ENCODE measurements at places on chromosomes 5 and 9. TPM values are rescaled to one million over a fixed set of nuclear protein-coding genes. Genes with fewer than 3 reads are reported as not detected.

The LCN1 gene
- not detected for total RNA-seq

The SLC25A2 gene
- total RNA-seq, result 0.21 TPM

The ITGA2 gene
- total RNA-seq, result 2.0 TPM

The ADAMTS2 gene
- total RNA-seq, result not detected

The DOCK2 gene
- 149 TPM for total RNA-seq

The PRPF4 gene
- 65.9 TPM for total RNA-seq

The UAP1L1 gene
- total RNA-seq, result 22.9 TPM

The LHFPL2 gene
- total RNA-seq, result 0.12 TPM

- H3K4me1 ChIP-seq, result peaks cover 7% of the 10 kb centered on the region
- DNase-seq, result no peak
- H3K27ac ChIP-seq, result no peak overlapping the region
- H3K4me3 ChIP-seq, result no peak overlapping the region
- peaks cover 69% of the 10 kb centered on the region for H3K27me3 ChIP-seq
- H3K36me3 ChIP-seq, result no peaks in the 10 kb centered on the region
Observed at GRCh38 chr5:122310889-122311288, 1.1 kb upstream of the SNCAIP start.

- H3K4me3 ChIP-seq, result no peak overlapping the region
- no peaks in the 10 kb centered on the region for H3K27me3 ChIP-seq
- no peaks in the 10 kb centered on the region for H3K4me1 ChIP-seq
- no peak overlapping the region for H3K27ac ChIP-seq
- H3K36me3 ChIP-seq, result no peaks in the 10 kb centered on the region
- no peak for DNase-seq
Observed at GRCh38 chr9:82722561-82722960, 340.4 kb downstream of the RASEF start.

DNA sequence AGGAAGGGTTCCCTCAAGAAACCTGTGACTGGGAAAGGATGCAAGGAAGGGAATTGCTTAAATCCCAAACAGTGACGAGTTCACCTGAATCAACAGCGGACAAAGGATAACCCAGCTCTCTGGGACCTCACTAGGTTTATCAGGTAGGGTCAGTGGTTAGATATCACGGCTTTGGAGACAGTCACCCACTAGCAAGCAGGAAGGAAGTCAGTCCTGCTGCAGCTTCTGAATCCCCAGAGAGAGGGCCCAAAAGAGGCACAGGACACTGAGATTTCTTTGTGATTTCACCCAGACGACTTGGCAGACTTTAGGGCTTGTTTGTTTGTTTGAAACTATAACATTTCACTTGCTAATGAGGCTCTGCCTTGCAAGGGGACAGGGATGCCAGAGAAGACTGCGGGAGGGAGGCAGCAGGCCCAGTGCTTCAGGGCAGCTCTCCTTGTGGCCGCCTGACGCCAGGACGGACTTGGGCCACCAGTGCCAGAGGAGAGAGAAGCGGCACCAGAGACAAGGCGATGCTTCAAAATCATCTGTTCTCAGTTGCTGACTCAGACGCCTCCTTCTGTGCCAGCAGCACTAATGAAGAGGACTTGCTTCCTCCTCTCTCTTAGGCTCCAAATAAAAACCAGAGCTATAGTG, 275.6 kb upstream of the SLC30A5 start:
- H3K27ac ChIP-seq, result no peak overlapping the region
- H3K4me1 ChIP-seq, result no peaks in the 10 kb centered on the region
- no peak overlapping the region for H3K4me3 ChIP-seq
- no peaks in the 10 kb centered on the region for H3K36me3 ChIP-seq
- no peak for DNase-seq

GRCh38 chr5:95959888-95960666, 1.6 kb downstream of the ELL2 start:
- H3K4me3 ChIP-seq, result peak overlapping the region; percentile 96
- H3K27me3 ChIP-seq, result no peaks in the 10 kb centered on the region
- no peak for DNase-seq
- peak overlapping the region; percentile 89 for H3K27ac ChIP-seq
- peaks cover 19% of the 10 kb centered on the region for H3K36me3 ChIP-seq

- no peak overlapping the region for H3K4me3 ChIP-seq
- H3K36me3 ChIP-seq, result no peaks in the 10 kb centered on the region
- no peak for DNase-seq
- H3K27ac ChIP-seq, result no peak overlapping the region
Observed at GRCh38 chr5:38426986-38427950, 129.2 kb downstream of the LIFR start.

DNA sequence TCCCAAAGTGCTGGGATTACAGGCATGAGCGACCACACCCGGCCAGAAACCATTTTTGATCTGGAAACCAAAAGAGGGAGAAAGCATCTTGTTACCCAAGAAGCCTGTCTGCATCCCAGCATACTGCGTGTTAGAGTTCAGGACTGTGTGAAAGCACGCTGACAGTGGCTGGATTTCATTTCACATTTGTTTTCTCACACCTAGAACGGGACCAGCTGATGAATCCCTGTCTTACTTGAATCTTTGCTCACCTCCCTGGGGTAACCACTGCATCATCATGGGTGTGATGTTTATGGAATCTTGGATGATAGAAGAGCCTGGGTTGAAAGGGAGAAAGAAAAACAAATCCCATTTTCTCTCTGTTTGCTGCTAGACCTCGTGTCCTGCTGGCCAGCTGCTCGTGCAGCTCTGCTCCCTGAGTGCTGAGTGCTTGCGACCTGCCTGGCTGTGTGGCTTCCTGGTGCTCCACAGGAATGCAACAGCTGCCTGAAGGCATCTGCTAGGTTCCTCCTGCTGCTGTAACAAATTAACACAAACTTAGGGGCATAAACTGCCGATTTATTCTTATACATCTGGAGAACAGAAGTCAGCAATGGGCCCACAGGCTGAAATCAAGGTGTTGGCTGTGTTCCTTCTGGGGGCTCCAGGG, 378.3 kb upstream of the DAP start:
- no peak overlapping the region for H3K27ac ChIP-seq
- H3K4me3 ChIP-seq, result no peak overlapping the region
- H3K4me1 ChIP-seq, result peaks cover 8% of the 10 kb centered on the region

DNA sequence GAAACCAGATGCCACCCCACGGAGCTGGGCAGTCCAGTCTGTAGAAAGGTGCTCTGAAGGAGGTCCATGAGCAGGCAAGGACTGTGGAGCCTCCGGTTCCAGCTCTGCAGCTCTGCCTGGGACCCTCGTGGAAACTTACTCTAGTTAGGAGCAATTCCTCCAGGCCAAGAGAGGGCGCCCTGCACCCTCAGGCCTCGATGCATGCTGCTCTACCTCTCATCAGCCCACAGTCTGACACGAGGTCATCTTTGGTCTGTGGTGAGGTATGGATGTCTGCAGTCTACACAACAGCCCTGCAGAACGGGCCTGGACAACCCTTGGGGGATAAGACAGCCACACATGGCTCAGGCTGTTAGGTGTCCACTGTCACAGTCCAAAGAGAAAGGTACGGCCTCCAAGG, 50.6 kb upstream of the UBTD2 start:
- no peak overlapping the region for H3K4me3 ChIP-seq
- H3K27ac ChIP-seq, result no peak overlapping the region
- DNase-seq, result peak; percentile 11
- H3K27me3 ChIP-seq, result no peaks in the 10 kb centered on the region
- no peaks in the 10 kb centered on the region for H3K36me3 ChIP-seq
- no peaks in the 10 kb centered on the region for H3K4me1 ChIP-seq

DNA sequence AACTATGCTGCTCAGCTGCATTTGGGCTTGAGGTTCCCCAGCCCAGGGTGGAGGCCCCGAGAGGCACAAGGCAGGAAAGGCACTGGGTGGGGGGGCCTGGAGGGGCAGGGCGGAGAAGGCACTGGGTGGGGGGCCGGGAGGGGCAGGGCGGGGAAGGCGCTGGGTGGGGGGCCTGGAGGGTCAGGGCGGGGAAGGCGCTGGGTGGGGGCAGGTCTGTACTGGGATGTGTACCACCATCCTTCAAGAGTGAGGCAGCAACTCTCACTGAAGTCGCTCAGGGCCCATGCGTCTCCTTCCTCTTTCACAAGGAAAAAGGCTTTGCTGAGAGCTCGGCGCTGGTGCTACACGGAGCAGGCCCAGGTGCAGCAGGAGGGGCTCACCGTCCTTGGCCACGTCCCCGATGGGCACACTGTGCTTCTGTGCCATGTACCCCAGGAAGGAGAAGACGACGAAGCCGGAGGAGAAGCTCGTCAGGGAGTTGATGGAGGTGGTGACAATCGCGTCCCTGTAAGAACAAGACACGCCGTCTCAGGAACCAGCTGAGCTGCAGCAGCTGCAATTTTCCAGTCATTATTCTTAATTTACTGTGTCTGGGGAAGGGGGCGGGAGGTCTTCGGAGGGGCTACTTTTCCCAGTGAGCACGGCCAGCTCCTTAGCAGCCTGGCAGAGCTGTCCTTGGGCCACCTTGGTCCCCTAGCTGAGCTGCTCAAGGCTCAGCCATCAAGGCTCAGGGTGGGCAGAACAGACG, 30.8 kb downstream of the SLC6A3 start:
- H3K27me3 ChIP-seq, result peaks cover 11% of the 10 kb centered on the region
- H3K36me3 ChIP-seq, result no peaks in the 10 kb centered on the region
- DNase-seq, result no peak
- H3K4me1 ChIP-seq, result no peaks in the 10 kb centered on the region
- H3K4me3 ChIP-seq, result no peak overlapping the region

- H3K4me1 ChIP-seq, result peaks cover 25% of the 10 kb centered on the region
- no peaks in the 10 kb centered on the region for H3K36me3 ChIP-seq
- no peak overlapping the region for H3K4me3 ChIP-seq
- DNase-seq, result no peak
- no peaks in the 10 kb centered on the region for H3K27me3 ChIP-seq
Observed at GRCh38 chr9:125145425-125145824, 2.1 kb upstream of the SCAI start.

DNA sequence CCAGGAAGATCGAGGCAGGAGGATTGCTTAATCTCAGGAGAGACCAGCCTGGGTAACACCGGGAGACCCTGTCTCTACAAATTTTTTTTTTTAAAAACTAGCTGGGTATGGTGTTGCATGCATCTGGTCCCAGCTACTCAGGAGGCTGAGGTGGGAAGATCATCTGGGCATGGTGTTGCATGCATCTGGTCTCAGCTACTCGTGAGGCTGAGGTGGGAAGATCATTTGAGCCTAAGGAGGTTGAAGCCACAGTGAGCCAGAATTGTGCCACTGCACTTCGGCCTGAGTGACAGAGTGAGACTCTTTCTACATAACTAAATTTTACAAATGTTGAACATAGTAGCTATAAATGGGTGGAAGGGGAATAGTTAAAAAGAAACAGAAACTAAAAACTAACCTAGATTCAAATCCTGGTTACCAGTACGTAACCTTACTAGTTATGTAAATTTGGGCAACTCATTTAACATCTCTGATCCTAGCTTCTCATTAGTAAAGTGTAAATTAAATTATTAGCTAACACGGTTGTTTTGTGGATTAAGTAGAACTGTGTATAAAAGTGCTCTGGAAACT, 41.7 kb downstream of the TMEM161B start:
- H3K4me3 ChIP-seq, result no peak overlapping the region
- H3K27ac ChIP-seq, result no peak overlapping the region
- peaks cover 3% of the 10 kb centered on the region for H3K4me1 ChIP-seq
- H3K27me3 ChIP-seq, result no peaks in the 10 kb centered on the region
- H3K36me3 ChIP-seq, result peaks cover 14% of the 10 kb centered on the region

GRCh38 chr5:72478684-72479083, 28.5 kb downstream of the ZNF366 start:
- no peak overlapping the region for H3K27ac ChIP-seq
- H3K27me3 ChIP-seq, result peaks cover 14% of the 10 kb centered on the region
- no peak overlapping the region for H3K4me3 ChIP-seq
- no peaks in the 10 kb centered on the region for H3K36me3 ChIP-seq
- no peak for DNase-seq

DNA sequence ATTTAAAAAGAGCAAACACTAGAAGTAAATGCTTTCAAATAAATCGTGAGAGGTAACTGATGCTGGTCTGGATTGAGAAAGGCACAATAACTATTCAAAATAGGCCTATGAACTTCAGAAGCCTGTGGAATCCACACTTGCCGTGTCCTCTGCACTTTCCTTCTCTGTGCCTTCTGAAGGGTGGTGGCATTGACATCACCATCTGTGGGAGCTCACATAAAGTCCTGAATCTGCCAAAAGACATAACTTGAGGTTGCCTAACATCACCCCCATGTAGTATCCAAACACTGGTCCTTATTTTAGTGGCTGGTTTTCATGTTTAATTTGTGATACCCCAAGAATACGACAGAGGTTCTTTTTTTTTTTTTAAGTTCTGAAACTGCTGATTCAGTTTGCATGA, 59.8 kb downstream of the IRF1 start:
- peak overlapping the region; percentile 99 for H3K27ac ChIP-seq
- H3K4me3 ChIP-seq, result no peak overlapping the region
- no peaks in the 10 kb centered on the region for H3K27me3 ChIP-seq
- DNase-seq, result no peak
- peaks cover 81% of the 10 kb centered on the region for H3K4me1 ChIP-seq

DNA sequence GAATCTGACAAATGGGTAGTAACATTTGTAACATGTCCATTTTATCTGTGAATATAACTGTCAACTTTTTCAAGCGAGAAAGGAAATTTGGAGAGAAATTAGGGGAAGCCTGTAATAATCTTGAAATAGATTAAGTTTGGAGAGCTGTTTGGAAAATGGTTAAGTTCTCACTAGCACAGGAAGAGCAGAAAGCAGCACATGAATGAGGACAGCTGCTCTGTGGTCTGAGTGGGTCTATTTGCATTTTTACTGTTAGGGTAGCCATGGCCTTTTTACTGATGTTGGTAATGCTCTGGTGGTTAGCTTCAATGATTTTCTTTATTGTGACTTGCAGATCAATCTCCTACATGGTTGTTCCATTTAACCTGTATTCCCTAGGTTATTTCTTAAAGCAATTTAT, 144.5 kb upstream of the GDNF start:
- no peak overlapping the region for H3K4me3 ChIP-seq
- H3K4me1 ChIP-seq, result no peaks in the 10 kb centered on the region
- no peaks in the 10 kb centered on the region for H3K27me3 ChIP-seq
- H3K36me3 ChIP-seq, result no peaks in the 10 kb centered on the region
- no peak overlapping the region for H3K27ac ChIP-seq

DNA sequence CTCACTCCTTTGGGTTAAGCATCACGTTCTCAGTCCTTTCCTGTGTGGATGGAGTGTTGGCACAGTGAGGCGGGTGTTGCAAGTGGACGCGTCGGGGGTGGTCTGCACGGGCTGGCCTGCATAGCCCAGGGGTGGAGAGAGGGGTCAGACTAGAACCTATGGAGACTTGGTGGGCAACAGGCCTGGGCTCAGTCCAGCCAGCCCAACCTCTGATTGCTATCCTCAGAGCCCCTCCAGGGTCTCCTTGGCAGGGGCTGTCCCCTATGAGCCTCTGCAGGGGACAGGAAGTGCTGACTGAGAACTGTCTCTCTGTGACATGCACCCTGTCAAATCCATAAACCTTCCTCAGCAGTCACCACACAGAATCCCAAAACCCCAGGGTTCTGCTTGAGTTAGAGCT, 2.3 kb downstream of the DCANP1 start:
- no peaks in the 10 kb centered on the region for H3K36me3 ChIP-seq
- no peaks in the 10 kb centered on the region for H3K27me3 ChIP-seq
- no peak overlapping the region for H3K4me3 ChIP-seq
- no peak overlapping the region for H3K27ac ChIP-seq
- no peak for DNase-seq

All from activated naive CD8-positive, alpha-beta T cell treated with anti-CD3 and anti-CD28 coated beads for 36 hours (primary cell).